ENCODE measurements at places on chromosomes 11 and 22.

DNA sequence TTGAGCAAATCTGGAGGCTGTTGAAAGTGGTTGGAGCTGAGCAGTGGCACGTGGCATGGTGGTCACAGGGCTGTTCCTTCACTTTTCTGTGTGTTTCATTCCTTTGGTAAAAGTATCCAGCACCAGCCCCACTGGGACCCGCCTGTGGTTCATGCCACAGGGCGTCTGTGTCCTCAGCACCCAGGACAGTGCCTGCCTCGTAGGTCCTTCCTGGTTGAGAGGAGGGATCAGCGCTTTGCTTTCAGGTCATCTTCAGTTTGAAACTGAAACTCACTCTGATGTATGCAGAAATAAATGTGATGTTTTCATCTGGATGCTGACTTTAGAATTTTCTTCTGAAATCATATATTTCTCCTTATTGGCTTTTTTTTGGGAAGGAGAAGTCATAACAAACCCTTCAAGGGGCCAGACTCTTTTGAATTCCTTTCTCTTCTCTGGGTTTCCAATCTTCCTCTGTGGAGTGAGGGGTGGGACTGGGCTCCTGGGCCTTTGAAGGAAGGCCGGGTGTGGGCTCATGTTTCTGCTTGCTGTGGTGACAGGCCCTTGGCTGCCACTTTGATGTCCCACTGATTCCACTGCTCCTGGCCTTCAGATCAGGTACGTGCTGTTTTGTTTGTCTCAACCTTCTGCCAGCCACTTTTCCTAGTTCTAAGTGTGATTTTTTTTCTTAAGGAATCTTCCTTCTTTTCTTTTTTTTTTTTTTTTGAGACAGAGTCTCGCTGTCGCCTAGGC lies 26.2 kb downstream of the TBC1D22A start:
- DNase-seq, result no peak

DNA sequence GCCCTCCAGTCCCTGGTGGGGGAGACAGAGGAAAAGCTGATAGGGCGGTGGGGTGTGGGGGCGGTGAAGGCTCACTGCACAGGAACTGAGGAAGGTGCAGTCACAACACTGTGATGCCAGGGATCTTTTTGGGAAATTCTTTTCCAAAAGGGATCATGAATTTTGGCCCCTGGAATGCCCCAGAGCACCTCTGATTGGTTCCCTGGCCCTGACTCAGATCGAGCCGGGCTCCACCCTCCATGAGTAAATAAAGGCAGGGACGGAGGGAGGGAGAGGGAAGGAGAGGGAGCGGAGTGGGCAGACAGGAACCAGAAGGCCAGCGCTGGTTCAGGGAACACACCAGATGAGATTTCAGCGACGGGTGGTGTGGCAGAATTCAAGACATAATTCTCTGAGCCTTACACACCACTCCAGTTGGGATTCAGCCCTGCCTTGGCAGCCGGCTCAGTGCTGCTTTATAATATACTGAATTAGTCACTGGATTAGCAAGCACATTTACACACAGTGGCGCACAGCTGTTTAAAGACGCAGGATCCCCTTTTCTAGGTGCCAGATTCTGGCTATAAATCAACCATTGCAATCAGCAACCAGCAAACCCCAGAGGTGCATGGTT lies 80.3 kb downstream of the ETS1 start:
- DNase-seq, result no peak

- DNase-seq, result no peak
Measured at GRCh38 chr11:91664521-91664920, 560.1 kb upstream of the FAT3 start.

DNA sequence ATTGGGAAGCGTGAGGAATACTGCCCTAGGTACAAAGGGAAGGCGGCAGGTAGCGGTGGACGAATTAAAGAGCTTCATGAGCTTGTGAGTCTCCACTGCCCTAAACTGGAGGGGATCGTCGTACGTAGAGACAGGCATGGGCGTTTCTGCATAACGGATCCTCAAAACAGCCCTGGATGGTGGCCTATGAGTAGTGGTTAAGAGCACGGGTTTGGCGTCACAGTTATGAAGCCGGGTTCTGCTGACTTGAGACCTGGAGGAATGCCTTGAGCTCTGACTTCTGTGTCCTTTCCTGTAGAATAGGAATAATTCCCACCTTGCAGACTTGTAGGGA lies 335 bp downstream of the TMEM138 start:
- DNase-seq, result no peak

DNA sequence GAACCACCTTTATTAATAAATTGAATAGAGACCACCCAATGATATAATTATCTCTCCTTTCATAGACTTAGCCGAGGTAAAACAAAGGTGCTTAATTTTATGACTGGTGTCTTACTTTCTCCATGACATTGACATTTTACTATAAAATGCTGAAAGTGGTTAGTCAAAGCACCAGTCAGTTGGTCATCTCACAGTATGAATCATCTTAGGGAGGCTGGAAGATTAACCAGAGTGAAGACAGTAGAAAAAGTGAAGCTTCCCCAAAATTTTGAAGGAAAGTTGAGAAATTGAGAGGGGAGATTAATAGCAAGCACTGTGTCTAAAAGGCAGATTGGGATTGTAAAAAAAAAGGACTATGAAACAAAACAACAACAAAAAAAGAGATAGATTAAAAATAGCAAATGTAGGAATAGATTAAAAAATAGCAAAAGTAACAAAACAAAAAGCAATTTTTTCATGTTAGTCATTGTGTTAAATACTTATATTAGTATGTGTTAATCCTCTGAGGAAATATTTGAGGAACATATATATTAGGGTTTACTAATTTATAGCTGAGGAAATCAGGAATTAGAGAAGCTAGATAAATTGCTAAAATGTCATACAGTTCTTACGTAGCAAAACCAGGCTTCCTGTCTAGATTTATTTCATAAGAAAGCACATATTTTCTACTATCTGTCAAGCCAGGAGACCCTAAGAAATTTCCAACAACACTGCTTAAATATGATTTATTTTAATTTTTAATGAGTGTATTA lies 557.3 kb upstream of the ANO5 start:
- no peak for DNase-seq

- no peak for DNase-seq
Measured at GRCh38 chr22:49933236-49934159, 15.1 kb downstream of the CRELD2 start.

- DNase-seq, result no peak
Measured at GRCh38 chr22:24805790-24806662, at the start of gene SGSM1. SGSM1 (plus strand) TSS chr22:24806211; CDS start chr22:24806326, 115 bp downstream.

- DNase-seq, result no peak
Measured at GRCh38 chr11:69654001-69654659, 13.2 kb downstream of the CCND1 start.

- DNase-seq, result no peak
Measured at GRCh38 chr11:15865212-15865987, 490.9 kb downstream of the SOX6 start.

- no peak for DNase-seq
Measured at GRCh38 chr22:17063411-17064106, 21.2 kb upstream of the IL17RA start.

- no peak for DNase-seq
Measured at GRCh38 chr11:109791337-109791736, 301.9 kb upstream of the ZC3H12C start.

GRCh38 chr11:10990160-10990559 lies 132.3 kb upstream of the ZBED5 start:
- no peak for DNase-seq

DNA sequence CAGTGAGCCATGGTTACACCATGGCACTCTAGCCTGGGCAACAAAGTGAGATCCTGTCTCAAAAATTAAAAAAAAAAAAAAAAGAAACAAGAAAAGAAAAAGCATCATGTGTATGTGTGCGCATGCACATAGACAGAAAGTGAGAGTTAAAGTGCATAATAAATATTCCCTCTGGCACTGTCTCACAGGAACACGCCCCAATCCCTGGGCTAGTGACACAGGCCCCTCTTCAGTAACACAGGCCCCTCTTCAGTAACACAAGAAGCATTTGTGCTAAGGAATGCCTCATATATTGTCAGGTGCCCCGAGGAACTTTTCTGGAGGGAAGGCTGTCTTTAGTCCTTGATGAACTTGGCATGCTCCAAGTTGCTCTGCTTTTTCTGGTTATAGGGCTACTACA lies 57.5 kb downstream of the RPL27A start:
- no peak for DNase-seq

GRCh38 chr22:43446916-43447315 lies 35.1 kb downstream of the MPPED1 start:
- DNase-seq, result no peak

GRCh38 chr11:74123008-74123448 lies 47.8 kb downstream of the C2CD3 start:
- DNase-seq, result no peak

DNA sequence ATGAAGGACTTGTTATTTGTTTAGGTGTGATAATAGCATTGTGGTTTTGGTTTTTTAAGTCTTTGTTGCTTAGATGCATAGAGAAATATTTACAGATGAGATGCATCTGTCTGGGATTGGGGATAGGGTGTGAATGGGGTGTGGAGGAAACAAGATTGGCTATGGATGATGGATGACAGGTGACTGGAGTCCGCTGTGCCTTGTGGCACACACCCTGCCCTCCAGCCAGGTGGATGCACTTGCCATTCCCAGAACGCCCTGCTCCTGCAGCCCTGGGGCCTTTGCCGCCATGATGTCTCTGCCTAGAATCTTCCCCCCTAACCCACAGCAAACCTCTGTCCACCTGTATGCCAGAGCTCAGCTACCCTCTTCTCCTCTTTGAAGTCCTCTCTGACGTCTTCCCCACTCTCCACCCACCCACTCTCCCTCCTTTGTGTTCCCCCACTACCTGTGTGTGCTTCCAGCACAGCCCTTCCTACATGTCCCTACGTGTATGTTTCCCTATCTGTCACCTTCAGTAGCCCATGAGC lies 54.7 kb downstream of the WNT11 start:
- no peak for DNase-seq

DNA sequence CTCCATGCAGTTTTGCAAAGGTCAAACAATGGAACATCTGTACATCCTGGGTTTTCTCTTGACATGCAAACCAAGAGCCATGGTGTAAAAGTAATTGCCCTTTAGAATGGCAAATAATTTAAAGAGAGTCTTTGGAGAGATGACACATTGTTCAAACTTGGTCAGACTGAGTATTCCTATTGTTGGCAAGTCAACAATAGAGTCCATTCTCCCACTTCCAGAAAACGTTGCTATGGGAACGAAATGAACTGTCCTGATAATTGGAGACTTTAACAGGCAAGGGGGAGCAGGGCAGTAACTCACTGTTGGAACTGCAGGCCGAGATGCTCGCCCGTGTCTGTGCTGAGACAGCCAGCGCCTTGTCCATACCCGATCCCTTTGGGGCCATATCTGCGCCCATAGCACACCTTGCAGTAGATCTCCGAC lies 13.9 kb downstream of the CSRP3 start:
- no peak for DNase-seq

DNA sequence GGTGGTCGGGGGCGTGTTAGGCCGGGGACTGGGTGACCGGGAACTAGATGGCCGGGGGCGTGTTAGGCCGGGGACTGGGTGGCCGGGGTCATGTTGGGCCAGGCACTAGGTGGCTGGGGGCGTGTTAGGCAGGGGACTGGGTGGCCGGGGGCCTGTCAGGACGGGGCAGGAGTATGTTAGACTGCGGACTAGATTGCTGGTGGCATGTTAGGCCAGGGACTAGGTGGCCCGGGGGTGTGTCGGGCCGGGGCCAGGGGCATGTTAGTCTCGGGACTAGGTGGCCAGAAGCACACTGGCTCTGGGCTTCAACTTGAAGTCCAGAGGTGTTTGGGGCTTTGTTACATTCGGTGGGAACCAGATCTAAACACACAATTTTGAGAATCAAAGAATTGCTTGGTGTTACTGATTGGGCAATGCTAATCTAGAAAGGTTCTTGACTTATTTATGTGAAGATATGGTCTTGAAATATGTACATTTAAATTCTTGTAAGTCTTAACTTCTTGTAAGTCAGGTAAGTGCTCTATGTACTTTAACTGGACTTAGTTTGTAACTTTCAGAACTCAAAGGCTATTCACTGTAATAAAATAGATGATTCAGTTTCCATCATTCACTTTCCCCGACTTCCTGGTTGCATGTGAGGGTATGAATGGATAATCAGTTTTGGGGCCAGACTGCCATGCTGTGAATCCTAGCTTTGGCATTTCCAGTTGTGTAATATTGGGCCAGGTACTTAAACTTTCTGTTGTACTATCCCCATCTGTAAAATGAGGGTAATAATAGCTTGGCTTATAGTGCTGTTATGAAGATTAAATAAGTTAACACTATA lies 1.1 kb downstream of the EXT2 start:
- no peak for DNase-seq

GRCh38 chr22:43343670-43344519 lies 723 bp upstream of the SCUBE1 start:
- DNase-seq, result no peak
